Naive thymus-derived CD4-positive, alpha-beta T cell (primary cell): ENCODE measurements at places on chromosomes 3 and 15.

- DNase-seq, result no peak
Observed at GRCh38 chr3:95029644-95030043, 966.8 kb downstream of the NSUN3 start.

DNA sequence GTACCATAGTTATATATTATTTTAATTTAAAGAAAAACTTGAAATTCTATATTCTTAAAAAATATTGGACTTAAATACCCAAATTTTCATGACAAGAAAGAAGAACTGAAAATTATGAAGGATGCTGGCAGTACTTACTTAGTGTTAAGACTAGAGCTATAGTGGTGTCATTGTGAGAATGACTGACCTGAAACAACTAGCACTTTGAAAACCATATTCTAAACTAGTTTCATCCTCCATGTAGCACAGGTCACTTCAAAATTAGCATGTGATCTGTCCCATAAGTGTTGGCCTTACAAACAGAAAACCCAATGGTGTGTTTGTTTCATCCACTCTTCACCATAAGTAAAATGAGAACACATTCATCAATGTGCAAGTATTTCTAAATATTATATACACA, 208.6 kb downstream of the ZIC4 start:
- DNase-seq, result no peak

DNA sequence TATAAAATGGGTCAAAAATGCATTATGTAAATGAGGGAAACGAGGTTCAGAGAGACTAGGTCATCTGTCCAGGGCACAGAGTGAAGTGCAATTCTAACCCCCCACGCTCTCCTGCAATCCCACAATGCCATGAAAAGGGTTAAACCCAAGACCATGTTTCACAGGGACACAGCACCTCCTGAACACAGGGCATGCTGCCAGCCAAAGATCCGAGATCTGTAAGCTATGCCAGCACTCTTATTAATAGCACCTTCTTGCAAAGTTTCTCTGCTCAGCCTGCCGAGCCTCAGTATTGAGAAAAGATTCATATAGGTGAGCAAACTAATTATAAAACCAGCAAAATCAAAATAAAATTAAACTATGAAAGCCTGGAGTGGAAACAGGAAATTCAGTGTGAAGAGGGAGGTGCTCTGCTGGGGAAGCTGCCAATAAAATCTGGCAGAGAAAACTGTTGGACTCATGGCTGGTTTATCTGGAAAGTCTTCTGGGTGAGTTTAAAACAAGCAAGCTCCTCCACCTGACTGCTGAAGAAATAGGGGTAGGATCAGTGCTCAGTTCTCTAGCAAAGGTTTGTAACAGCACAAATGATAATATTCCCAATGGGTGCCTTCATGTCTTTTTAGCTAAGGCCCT, 50.3 kb downstream of the LRIG1 start:
- DNase-seq, result no peak

DNA sequence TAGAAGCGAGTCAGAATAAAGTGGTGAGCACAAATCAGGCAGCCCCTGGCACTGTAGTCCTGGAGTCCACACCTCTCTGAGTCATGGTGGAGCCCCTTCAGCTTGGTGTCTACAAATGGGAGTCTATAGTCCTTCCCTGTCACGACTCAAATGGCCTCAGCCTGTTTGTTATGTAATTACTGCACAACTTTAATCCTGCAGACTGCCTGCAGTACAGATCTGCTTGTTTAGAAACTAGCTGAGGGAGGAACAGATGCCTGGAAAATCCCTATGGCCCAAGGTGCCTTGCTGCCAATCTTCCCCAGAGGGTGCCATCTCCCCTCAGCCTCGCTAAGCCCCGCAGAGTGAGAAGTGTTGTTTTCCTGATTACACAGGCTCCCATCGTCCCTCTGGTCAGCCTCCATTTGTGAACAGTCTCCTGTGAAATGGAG, 3.9 kb upstream of the CXCR6 start:
- DNase-seq, result no peak

DNA sequence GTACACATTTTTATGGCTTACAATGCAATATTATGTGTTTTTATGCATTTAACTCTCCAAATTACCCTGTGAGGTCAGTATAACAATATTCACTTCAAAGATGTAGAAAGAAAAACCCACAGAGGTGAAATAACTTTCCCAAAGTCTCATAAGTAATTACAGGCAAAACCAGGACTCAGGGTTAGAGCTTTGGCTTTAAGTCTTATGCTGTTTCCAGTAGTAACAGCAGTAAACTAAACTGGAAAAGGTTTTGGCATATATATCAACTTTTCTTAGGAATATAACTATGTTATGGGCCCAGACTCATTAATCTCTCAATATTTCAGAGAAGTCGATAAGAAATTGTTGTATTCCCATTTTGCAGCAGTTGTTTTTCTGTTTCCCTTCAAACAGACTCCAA, 206.3 kb upstream of the KCNMB2 start:
- no peak for DNase-seq

DNA sequence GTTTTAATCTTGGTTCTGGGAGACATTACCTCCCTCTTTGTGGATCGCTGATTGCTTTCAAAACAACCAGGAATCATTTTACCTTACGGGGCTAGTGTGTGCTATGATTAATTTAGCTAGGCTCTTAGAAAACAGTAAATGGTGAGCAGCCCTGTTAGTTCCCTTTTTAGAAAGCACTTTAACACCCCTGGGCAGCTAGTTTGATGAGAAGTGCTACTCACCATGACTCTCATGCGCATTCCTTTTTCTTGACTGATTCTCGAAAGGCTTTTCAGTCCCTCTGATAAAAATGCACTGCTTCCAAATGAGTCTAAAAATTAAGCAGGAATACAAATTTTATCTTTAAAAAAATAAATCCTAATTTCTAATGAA, 75.3 kb upstream of the LEKR1 start:
- DNase-seq, result no peak

DNA sequence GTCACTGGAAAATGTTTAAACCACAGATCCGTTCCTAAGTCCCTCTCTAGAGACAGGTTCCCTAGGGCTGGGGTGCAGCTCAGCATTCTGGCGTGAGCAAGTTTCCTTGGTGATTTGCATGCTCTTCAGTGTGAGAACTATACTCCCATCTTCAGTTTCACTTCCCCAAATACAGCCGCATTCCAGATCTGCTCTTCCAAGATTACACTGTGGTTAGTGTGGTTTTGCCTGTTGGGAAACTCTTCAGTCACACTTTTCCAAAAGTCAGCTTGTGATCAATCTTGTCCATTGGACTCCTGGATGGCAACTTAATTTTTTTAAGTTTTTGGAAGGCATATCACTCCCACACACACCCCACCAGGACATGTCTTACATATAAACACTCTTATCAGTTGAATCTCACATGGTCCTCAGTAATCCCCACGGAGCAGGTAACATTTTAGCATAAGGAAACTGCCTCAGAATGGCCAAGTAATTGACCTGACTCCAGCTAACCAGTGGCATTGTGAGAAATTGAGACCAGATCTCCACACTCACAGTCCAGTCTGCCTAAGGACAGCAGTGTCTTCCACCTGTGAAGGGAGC, 33.5 kb upstream of the PTPN23 start:
- DNase-seq, result no peak

GRCh38 chr3:71815340-71816067, 30.6 kb upstream of the PROK2 start:
- no peak for DNase-seq

DNA sequence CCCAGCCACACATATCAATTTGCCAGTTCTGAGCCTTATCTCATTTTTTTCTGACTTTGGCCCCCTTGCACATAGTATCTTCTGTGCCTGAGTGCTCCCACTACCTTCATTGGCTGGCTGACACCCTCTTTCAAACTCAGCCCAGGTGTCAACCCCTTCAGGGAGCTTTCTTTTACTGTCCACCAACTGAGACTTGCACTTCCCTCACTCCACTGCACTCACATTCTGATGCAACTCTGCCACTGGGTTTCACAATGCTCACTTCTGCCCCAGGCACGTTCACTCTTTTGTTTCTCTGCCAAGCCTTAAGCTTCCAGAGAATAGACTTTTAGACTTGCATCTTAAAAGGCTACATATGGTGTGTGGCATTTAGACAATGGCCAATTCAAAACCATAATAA, 101.5 kb upstream of the CBLB start:
- no peak for DNase-seq

DNA sequence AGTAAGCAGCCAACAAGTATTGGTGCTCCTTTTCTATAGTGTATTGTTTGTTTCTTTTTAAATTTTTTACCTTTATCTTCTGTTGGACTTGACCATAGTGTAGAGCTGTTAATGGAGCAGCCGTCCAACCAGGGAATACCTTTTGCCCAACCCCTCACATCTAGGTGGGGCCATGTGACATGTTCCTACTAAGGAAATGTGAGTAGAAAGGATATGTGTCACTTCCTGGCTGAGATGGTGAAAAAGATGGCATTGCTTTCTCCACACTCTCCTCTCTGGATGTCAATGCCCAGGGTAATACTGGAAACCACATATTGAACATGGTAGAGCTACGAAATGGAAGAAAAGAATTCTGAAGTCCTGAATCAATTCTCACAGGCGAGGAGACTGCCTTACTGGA, 218.8 kb downstream of the TBL1XR1 start:
- no peak for DNase-seq

GRCh38 chr3:30764281-30764680, 130.2 kb downstream of the GADL1 start:
- DNase-seq, result no peak

DNA sequence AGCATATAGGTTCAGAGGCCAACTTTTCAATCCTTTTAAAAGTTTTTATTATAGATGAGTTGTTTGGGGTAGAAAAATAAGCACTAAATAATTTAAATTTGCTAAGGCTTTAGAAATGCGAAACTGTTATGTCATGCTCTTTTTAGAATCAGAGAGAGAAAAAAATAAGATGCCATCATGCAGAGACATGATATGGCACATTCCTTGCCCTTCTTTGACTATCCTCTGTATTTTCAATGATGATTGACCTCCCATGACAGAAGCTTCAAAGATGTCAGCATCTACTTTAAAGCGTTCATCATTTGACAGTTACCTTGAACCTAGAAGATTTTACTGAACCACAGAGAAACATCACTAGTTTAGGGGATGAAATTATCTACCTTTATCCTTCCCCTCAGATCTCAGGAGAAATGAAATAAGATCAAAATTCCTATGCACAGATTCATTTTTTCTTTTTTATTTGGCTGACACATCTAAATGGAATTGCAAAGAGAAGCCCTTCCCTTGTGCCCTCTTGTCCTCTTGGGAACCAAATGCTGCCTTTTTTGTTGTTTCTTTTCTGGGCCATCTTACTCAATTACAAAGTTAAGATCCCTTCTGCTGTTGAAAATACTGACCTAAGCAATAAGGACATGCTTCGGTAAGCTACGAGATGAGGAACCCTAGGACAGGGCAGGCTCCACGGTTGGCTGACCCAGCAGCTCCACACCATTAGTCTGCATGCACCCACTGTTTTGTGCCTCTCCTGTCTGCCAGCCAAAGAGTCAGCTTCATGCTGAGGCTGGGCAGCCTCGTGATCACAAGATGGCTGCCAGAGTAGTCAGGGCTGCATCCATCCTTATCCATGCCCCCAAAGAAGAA, 289.7 kb upstream of the TPM1 start:
- no peak for DNase-seq

- no peak for DNase-seq
Observed at GRCh38 chr3:18968120-18968519, 180.2 kb upstream of the KCNH8 start.

- no peak for DNase-seq
Observed at GRCh38 chr15:89673165-89673512, 6.0 kb downstream of the PLIN1 start.

GRCh38 chr3:46090161-46090591, 62.9 kb upstream of the XCR1 start:
- no peak for DNase-seq

DNA sequence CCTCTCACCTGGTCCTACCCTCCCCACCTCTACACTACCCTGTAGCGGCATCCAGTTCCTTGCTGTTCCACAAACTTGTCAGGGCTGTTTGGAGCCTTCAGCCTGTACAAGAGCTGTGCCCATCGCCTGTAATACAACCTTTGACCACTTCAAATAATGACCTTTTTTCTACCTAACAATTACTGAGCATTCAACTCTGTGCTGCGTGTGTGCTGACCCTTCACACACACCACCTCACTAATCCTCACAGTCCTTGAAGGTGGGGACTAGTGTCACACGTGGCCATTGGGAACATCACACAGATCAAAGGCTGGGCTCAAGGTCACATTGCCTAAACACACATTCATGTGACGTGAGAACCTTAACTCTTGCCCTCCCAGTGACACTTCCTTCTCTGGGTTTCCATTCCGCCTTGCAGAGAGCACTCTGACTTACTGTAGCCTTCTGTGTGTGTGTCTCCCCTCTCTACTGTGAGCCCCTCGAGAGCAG, 3.1 kb downstream of the C3orf20 start:
- DNase-seq, result no peak
